ENCODE measurements at places on chromosomes 1 and 21.

- DNase-seq, result peak; percentile 71
Observed at GRCh38 chr1:156385534-156386031, 16.6 kb downstream of the RHBG start.

- no peak for DNase-seq
Observed at GRCh38 chr1:97571760-97572159, 349.1 kb downstream of the DPYD start.

- DNase-seq, result no peak
Observed at GRCh38 chr21:21969211-21969610, 971.0 kb downstream of the NCAM2 start.

DNA sequence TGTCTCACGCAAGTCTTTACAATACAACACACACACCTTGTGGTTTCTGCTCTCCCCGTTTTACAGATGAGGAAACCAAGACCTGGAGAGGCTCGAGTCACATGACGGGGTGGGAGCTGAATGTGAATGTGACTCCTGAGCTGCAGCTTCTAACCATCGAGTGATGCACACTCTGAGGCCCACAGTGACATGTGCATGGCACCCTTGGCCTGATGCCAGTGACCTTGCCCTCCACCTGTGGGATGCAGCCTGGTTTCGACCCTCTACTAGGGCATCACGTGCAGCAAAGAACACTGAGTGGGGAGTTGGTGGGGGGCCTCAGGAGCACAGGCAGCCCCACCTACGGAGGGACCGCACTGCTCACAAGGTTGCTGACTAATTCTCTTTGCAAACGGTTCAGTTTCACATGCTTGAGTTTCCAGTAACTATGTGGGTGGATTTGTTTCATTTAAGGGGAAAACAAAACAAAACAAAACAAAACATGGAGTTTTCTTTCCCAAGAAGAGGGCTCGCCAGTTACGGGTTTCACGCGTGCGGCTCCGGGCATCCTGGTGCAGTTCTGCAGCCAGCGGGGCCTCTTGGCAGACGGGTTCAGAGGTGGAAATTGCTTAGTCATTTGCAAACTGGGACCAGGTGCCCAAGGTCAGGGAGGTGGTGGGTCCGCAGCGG is 22.9 kb downstream of the SPSB1 start:
- DNase-seq, result no peak

DNA sequence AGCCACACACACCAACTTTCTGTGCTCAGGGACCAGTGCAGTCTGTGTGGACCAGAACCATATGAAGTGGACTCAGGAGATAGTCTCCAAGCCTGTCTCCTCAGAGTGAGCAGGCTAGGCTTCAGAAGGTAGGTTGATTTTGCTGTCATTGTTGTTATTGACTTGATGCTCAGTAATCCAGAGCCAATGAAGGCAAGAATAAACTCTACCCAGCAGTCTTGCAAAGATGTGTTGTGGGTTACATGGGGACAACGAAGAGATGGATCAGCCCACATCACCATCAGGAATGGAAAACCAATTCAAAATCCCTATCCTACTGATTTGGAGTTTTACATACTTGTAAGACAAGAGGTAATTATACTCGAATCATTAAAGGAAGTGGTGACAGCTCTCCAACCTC is 37.4 kb downstream of the PHC2 start:
- no peak for DNase-seq

- no peak for DNase-seq
Observed at GRCh38 chr1:244192325-244192724, 141.2 kb downstream of the ZBTB18 start.

GRCh38 chr1:167429612-167430011 is 88.7 kb downstream of the CD247 start:
- DNase-seq, result no peak

DNA sequence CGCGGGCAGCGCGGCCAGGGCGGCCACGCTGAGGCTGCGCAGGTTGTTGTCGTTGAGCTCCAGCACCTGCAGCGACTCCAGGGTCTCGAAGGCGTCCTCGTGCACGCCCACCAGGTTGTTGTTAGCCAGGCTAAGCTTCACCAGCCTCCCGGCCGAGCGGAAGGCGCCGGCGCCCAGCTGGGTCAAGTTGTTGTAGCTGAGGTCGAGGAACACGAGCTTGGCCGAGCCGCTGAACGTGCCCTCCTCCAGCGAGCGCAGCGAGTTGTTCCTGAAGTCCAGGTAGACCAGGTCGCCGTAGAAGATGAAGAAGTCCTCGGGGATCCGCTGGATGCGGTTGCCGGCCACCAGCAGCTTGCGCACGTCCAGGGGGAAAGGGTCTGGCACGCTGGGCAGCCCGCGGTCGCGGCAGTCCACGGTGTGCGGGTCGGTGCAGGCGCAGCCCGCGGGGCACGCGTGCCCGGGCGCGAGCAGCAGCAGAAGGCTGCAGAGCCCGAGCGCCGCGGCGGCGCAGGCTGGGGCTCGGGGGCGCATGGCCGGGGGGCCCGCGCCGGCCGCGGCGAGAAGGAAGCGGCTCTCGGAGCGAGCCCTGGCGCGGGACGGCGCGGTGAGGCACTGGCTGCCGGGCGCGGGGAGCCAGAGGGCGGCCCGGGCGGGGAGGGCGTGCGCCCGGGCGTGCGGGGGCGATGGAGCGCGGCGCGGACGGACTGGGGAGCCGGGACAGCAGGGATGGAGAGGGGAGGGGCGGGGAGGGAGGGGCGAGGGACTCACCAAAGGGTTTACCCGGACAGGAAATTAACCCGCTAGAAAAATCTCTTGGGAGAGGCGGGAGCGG is 524 bp downstream of the LRRC38 start:
- DNase-seq, result no peak

- no peak for DNase-seq
Observed at GRCh38 chr1:228288536-228289238, 80.8 kb downstream of the OBSCN start.

GRCh38 chr21:27108228-27108627 is 141.3 kb upstream of the ADAMTS5 start:
- no peak for DNase-seq

DNA sequence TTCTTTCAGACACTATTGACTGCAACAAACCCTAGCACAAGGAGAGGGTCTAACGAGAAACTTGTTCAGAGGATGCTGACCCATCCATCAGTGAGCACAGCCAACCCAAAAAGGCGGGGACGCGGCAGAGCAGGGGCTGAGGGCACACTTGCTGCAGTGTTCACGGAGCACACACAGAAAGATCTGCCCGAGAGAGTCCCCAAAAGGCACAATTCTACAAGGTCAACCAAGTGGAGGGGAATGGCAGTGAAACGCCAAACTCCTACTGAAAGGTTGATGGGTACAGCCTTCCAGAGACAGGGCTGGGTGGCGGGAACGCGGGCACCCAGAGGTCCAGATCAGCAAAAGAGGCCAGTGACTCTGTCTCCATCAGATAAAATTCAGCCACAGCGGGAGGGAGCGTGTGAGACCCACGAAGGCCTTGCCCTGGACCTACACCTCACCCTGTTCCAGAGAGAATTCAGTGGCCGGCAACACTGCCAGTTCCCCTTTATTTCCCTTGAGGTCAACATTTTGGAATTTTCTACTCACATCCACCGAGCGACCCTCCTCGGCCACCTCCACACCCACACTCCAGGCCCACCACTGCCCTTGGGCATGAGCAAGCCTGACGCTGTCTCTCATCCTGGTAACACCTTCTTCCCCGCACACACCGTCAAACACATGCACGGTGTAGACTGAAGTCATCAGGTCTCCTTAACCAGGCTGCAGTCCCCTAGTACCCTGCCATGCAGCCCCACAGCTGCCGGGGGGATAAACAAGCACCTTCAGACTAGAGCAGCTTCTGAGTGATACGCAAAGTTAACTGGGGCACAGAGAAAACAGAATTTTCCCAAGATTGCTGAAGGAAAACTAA is 5.5 kb downstream of the GNG4 start:
- DNase-seq, result no peak

DNA sequence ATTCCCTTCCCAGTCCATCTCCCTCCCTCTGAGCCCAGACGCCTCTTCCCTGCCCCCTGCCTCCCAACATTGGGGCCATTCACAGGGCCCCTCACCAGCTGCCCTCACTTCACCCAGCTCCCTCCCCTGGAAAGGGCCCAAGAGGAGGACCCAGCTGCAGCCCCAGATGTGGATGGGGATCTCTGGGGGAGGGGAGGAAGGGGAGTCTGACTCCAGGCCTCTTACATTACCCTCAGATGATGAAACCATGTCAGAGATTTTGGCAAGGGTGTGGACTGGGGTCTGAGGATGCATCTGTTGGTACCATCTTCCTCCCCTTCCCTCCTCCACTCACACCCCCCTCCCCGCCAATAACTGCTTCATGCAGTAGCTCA is 1.1 kb upstream of the KIF21B start:
- no peak for DNase-seq

GRCh38 chr1:26787381-26787705 is 407 bp upstream of the PIGV start:
- no peak for DNase-seq

Measured in SW480 (cell line).